ENCODE measurements at places on chromosomes 5 and 9.

- DNase-seq = no peak
These were observed 74.9 kb upstream of the CER1 start for GRCh38 chr9:14797435-14797834.

DNA sequence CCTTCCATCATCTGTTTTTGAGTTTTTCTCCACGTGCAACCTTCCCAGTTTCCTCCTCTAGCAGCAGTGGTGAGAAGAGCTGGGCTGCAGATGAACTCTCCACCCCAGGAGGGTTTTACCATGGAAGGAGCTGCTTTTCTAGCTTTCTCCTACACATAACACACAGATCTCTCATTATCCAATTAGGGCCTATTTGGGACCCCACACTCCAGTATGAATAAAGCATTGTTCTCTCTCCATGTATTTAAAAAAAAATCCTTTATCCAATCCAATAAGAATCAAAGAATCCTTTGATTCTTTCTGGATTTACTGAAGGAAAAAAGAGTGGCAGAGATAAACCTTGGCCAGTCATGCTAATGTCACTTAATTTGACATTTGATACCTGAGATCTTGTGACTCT lies 31.6 kb upstream of the NAA35 start:
- DNase-seq = no peak

GRCh38 chr5:157479166-157479565 lies 19.2 kb downstream of the NIPAL4 start:
- no peak for DNase-seq

- DNase-seq = no peak
These were observed 57.3 kb downstream of the GADD45G start for GRCh38 chr9:89661956-89662717.

- DNase-seq = no peak
These were observed 244.7 kb downstream of the BNC2 start for GRCh38 chr9:16625811-16626210.

DNA sequence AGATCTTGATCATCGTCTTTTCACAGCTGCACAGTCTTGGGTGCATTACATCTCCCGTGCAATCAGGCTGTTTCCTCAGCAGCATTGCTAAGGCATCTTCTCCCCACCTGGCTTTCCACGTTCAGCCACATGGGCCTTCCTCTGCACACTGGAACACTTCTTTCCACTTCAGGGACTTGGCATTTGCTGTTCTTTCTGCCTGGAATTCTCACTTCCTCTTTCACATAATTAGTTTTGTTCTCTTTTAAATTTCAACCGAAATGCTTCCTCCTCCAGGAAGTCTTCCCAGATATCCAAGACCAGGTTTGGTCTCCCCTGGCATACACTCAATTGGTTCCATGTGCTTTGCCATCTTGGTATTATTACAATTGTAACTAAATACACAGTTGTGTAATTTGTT lies 43.8 kb downstream of the WHRN start:
- DNase-seq = no peak

- no peak for DNase-seq
These were observed 288.2 kb downstream of the MED10 start for GRCh38 chr5:6090079-6090654.

- DNase-seq = no peak
These were observed 306.8 kb downstream of the SPOCK1 start for GRCh38 chr5:137192293-137192743.

All from activated gamma-delta T cell treated with anti-CD3 and anti-CD28 coated beads, Interleukin-2, amount 50 U/mL, for 16 hours (primary cell).